Muscle of arm (tissue), 14 donors: ENCODE measurements at places on chromosomes 11 and 22. TPM values are rescaled to one million over a fixed set of nuclear protein-coding genes. Genes with fewer than 3 reads are reported as not detected.

The SYCE3 gene
- polyA plus RNA-seq: not detected

The MS4A7 gene
- 5.9 TPM for polyA plus RNA-seq

The BRSK2 gene
- 1.1 TPM for polyA plus RNA-seq

The SLC22A9 gene
- not detected for polyA plus RNA-seq

The SIK2 gene
- 28.2 TPM for polyA plus RNA-seq
